ENCODE measurements at places on chromosomes 6 and 20.

- no peak for DNase-seq
These were observed 205.6 kb downstream of the UST start for GRCh38 chr6:148952147-148953035.

DNA sequence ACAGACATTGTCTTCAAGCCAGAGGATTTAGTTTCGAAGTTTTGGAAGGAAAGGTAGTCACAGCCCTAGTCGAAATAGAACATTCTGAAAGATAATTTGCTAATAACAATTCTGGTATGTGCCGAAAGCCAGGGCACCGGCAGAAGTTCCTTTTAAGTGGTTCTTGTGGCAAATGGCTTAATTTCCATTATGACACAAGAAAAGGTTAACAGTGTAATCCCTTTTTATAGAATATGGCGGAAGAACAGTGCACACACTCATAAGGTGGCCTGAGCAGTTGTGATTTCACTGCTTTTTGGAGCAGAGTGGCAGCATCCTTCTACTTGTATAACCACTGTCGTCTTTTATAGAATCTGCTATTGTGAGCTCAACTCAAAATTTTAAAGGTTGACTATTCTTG, 152.4 kb downstream of the SASH1 start:
- DNase-seq: no peak

DNA sequence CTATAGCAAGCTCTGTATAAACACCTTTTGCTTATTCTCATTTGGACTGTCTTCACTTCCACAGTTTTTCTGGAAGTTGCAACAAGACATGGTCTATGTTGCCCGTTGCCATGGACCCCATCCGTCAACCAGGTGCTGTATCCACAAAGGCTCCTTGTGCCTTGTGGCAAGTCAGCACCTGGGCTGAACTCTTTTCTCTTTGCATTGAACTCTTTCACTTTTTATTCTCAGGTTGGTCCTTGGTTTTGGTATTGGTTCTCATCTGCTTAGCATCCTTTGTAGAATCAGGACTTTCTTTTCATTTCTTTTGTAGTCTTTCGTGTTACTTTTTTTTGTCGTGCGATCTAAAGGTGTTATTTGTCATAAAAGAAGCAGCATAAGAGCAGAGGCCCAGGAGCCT, 5.0 kb upstream of the GSTA1 start:
- no peak for DNase-seq

DNA sequence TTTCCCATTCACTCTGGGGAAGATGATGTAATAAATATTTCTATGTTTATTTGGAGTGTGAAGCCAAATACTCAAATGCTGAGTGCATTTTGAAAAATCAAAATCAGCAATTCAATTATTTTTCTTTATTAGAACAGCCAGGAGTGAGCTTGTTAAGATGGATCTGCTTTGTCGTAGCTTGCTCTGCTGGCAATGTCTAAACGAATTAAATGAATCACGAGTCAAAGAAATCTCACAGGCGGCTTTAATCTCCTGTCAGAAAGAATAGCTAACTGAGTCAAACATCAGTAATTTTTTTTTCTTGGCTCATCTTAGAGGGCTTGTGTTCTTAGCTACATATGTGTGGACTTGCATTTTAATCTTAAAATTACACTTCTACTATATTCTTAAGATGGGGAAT, 100.2 kb upstream of the HMGN3 start:
- DNase-seq: no peak

- no peak for DNase-seq
These were observed 744 bp downstream of the KIF25 start for GRCh38 chr6:167998215-167998614.

DNA sequence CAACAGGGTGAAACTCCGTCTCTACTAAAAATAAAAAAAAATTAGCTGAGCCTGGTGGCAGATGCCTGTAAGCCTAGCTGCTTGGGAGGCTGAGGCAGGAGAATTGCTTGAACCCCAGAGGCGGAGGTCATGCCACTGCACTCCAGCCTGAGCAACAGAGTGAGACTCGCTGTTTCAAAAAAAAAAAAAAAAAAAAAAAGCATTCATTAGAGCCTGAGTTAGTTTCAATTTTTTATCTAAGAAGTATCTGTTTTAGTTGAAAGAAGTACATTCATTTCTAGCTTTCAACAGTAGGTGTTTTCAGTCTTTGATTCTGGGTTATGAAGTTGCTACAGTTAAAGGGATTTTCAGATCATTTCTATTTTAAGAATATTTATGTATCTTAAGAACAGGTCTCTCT, 42.2 kb downstream of the ZNF292 start:
- DNase-seq: no peak

GRCh38 chr20:57831993-57832585, 122.3 kb upstream of the PMEPA1 start:
- DNase-seq: no peak

GRCh38 chr6:1296542-1296941, 15.4 kb upstream of the FOXQ1 start:
- DNase-seq: no peak

DNA sequence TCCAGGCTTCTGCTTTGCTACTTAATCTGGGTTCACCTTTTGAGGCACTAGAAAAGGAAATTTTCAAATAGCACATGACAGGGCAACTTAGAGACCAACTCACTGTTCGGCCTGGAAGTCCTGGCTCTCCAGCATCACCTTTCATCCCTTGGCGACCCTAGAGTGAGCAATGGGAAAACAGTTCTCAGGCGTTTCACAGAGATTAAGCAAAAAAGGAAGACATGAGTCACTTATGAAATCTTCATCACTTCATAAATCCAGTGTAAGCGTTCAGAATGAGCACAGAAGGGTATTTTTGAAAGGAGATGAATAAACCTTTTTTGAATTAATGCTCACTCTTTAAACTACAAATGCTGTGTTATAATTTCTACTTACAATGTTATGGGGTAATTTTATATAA, 104.0 kb downstream of the COL12A1 start:
- DNase-seq: no peak

GRCh38 chr6:36114798-36115408, 15.4 kb upstream of the MAPK13 start:
- DNase-seq: no peak

DNA sequence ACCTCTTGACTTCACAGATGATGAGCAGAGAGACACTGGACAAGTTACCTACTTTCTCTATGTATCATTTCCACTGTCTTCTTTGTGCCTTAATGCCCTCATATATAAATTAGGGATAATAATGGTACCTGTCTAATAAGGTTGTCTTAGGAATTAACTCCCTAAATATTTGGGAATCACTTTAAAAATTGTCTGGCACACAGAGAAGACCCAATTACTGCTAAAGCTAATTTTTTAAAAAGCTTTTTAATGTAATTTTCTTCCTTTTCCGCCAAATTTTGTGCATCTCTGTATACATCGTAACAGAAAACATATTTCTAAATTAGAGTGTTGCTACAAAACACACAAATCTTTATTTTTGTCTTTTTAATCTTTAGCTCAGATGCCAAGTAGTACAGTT, 816.8 kb upstream of the ADGRB3 start:
- DNase-seq: no peak

DNA sequence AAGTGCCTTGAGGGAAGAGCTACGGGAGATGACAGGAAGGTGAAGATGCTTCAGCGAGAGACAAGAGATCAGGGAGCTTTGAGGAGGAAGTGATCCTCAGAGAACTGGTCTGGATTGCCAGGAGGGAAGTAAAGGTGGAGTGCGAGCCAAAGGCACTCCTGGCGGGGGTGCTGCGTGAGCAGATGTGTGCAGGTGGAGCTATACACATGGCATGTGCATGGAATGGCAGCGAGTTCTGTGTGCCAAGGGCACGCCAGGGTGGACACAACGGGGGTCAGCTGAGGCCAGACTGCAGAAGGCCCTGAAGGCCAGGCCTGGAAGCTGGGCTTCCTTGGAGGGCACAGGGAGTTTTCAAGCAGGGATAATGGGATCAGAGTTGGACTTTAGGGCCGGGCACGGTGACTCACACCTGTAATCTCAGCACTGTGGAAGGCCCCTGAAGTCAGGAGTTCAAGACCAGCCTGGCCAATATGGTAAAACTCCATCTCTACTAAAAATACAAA, 6.2 kb downstream of the PXMP4 start:
- no peak for DNase-seq

DNA sequence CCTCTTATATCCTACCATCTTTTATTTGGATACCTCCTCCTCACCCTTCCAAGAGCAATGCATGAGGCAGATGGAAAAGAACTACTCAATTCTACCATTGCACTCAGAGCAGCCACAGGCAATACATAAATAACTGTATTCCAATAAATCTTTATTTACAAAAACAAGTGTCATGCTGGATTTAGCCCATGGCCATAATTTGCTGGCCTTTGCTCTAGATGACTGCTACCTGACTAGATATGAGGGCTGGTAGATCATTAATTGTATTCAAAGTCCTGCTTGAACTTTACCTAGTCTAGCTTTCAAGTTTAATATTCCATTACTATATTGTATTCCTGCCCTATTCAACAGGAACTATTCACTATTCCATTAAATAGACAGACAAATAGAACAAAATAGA, 37.1 kb downstream of the AFG1L start:
- DNase-seq: no peak

DNA sequence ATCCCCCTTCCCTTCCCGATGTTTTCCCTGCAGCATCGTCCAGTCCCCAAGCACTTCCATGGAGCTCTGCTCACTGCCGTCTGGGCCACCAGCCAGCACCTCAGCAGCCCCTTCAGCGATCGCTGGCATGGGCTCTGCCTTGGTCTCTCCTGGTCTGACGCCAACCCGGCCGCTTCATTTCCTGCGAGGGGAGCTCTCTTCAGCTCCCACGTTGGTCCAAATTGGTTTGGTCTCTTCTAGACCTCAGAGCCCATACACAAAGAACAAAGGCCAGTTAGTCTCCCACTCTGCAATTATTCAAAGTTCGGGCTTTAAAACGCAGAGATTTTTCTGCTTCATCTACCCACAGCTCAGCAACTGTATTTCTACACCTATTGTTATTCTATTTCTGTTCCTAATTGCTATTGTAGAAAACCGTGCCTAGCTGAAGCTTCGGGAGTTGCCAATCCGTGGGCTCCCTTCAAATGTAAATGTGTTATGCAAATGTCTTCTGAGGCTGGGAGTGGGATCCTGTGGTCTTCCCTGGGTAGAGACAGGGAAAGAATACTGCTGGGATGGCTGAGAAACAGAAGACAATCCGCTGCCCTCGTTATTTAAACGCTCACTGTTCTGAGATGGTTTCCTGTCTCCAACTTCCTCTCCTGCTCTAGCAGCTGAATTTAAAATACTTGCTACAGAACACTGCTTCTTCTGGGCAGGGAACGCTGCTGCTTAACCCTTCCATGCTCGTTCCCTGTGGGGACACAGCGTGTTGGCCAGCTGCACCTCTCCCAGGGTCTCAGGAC, 154.2 kb upstream of the QKI start:
- DNase-seq: no peak

DNA sequence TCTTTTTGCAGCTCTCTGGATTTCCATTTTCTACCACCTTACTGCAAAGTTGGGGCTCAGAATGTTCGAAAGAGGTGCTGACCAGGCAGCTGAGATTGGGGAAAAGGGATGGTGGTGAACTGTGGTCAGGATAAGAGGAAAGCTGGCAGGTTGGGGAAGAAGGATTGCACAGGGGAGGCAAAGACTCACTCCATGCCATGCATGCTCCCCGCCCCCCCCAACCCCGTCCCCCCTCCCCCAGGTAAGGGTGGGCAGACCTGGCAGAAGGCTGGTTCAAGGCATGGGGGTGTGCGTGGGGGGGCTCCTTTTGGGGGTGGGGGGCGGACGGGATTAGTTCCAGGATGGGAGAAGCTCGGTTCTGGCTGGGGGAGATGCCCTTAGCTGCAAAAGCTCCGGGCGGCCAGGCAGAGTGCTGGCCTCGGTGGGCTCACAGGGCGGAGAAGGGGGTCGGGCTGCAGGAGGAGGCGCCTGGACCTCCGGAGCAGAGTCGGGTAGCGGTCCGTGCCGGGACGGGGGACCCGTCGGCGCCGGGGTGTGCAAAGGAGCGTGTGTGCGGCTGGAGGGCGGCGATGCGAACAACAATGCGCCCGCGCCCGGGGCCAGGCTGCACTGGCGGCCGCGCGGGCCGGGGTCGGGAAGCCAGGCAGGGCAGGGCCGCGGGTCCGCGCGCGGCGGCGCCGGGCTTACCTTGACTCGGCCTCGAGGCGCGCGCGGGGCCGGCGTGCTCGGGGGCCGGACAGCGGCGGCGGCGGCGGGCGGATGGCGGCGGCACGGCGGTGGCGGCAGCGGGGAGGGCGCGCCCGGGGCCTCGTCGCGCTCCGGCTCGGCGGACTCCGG, 880 bp downstream of the ADNP start:
- DNase-seq: no peak

DNA sequence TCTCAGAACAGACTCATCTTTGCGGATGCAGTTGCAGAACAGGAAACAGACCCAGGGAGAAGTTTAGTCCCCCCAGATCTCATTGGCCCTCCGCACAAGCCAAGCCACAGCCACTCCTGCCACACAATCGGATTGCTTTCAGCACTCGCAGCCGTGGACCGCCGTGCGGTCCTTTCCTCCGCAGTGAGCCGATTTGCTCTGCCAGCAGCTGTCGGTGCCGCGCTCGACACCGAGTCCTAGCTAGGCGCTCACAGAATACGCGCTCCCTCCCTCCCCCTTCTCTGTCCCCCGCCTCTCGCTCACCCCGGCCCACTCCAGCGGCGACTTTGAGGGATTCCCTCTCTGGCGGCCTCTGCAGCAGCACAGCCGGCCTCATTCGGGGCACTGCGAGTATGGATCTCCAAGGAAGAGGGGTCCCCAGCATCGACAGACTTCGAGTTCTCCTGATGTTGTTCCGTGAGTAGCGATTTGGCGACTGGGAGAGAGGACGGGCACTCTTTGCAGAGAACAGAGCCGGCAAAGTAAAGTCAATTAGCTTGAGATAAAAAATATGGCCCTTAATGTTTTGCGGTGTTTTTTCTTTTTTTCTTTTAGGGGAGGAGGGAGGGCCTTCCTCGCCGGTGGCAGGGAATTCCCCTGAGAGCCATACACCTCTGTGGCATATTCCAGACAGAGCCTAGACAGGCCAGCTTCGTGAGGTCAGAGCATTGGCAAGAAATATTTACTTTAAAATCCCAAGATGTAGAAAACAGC, at the start of gene LAMP5:
Gene LAMP5, plus strand, starts transcription at position 130 of the 753 bp plus-strand sequence. Its CDS starts 263 bp downstream, at position 393.
- no peak for DNase-seq

DNA sequence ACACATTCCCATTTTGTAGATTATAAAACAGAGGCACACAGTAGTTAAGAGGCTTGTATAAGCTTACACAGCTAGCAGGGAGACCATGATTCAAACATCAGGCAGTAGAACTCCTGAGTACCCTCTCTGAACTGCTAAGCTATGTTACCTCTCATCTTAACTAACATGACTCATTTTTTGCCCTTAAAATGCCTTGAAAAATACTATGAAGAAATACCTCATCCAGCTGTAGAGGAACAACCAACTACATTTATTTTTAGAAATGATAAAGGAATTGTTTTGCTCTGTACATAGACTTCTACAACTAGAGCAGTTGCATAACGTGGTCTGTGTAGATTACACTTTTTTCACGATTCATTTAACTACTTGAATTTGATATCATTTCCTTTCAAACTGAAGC, 102.1 kb downstream of the FLRT3 start:
- DNase-seq: no peak

GRCh38 chr6:66184091-66184490, 477.1 kb upstream of the EYS start:
- no peak for DNase-seq

GRCh38 chr6:31736021-31736767, at the start of gene CLIC1:
TSS of gene CLIC1 (minus strand) at chr6:31736530. CDS start at chr6:31736300, 230 bp downstream.
- peak; percentile 61 for DNase-seq

- no peak for DNase-seq
These were observed 103.5 kb upstream of the SIRPG start for GRCh38 chr20:1761116-1761515.

Measured in stimulated activated CD8-positive, alpha-beta memory T cell treated with anti-CD3 and anti-CD28 coated beads, Interleukin-7, amount 100 ng/mL, for 1 hour (primary cell).